ENCODE measurements at places on chromosomes 6 and 20. TPM values are rescaled to one million over a fixed set of nuclear protein-coding genes. Genes with fewer than 3 reads are reported as not detected.

- H3K27me3 ChIP-seq = no peaks in the 10 kb centered on the region
- DNase-seq = no peak
- H3K27ac ChIP-seq = no peak overlapping the region
- peaks cover 33% of the 10 kb centered on the region for H3K4me1 ChIP-seq
Observed at GRCh38 chr20:10978019-10978702, 304.4 kb upstream of the JAG1 start.

SEL1L2 gene
- total RNA-seq = not detected

GRCh38 chr6:53309059-53309900 lies 39.5 kb downstream of the ELOVL5 start:
- H3K27me3 ChIP-seq = no peaks in the 10 kb centered on the region
- DNase-seq = no peak
- no peak overlapping the region for H3K4me3 ChIP-seq
- H3K36me3 ChIP-seq = no peaks in the 10 kb centered on the region

DNA sequence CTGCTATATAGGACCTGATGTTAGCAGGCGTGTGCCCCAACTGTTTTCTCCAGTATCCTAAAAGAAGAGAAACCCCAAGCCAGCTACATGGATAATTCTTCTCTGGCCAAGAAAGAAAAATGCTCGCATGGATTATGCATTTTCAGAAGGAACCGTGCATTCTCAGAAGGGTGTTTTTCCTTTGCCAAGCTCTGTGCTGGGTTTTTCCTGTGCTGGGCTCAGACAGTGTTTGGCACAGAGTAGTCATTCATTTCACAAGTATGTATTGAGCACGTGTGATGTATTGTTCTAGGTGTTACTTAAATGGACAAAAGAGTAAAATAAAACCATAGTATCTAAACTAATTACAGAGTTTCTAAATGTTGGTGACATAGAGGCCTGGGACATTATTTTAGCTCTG lies 62.7 kb upstream of the ZNF133 start:
- peak overlapping the region; percentile 27 for H3K27ac ChIP-seq
- no peak for DNase-seq
- H3K4me3 ChIP-seq = no peak overlapping the region
- H3K36me3 ChIP-seq = no peaks in the 10 kb centered on the region
- peaks cover 2% of the 10 kb centered on the region for H3K27me3 ChIP-seq
- peaks cover 27% of the 10 kb centered on the region for H3K4me1 ChIP-seq

- no peak overlapping the region for H3K4me3 ChIP-seq
- no peaks in the 10 kb centered on the region for H3K36me3 ChIP-seq
- no peaks in the 10 kb centered on the region for H3K4me1 ChIP-seq
- no peak for DNase-seq
- H3K27me3 ChIP-seq = peaks cover 10% of the 10 kb centered on the region
Observed at GRCh38 chr6:264626-265025, 27.7 kb upstream of the DUSP22 start.

- H3K4me1 ChIP-seq = no peaks in the 10 kb centered on the region
- peaks cover 4% of the 10 kb centered on the region for H3K36me3 ChIP-seq
- no peak overlapping the region for H3K4me3 ChIP-seq
- H3K27me3 ChIP-seq = peaks cover 61% of the 10 kb centered on the region
- no peak overlapping the region for H3K27ac ChIP-seq
Observed at GRCh38 chr6:7747016-7747415, 21.1 kb downstream of the BMP6 start.

DNA sequence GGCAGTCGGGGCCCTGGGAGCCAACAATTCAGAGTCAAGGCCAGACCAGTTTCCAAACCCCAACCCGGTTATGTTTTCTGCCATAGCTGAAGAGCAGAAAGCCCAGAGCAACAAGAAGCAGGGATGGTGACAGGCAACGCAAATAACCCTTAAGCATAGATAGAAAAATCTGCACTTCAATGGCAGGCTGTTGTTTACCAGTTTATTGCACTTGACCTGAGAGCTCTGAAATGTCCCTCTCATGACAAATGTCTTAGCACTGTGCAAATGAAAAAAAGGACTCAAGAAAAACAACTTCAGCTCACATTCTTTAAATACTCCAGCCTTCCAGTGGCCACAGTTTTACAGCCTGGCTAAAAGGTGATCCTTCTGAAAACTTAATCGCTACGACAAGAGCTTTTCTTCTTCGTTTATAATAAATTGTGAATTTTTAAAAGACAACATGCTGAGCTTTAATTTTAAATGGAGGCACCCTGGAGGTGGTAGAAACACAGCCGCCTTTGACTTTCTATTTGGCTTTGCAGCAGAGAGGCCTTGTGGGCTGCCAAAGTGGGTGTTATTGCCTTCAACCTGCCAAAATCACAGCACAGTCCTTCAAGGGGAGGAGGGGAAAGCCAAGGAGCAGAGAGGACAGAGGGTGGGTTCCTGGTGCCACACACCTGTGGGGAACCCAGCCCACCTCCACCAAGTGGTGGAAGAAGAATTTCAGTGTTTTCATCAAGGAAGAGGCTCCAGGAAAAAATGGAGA lies 289.5 kb upstream of the CDYL start:
- H3K4me1 ChIP-seq = peaks cover 17% of the 10 kb centered on the region
- no peak overlapping the region for H3K4me3 ChIP-seq
- H3K36me3 ChIP-seq = peaks cover 7% of the 10 kb centered on the region
- peak overlapping the region; percentile 74 for H3K27ac ChIP-seq
- DNase-seq = no peak
